ENCODE measurements at places on chromosomes 12 and 14.

- no peak for DNase-seq
Observed at GRCh38 chr14:51185754-51186153, 54.3 kb upstream of the TMX1 start.

- no peak for DNase-seq
Observed at GRCh38 chr14:31858868-31859267, 218.2 kb upstream of the ARHGAP5 start.

DNA sequence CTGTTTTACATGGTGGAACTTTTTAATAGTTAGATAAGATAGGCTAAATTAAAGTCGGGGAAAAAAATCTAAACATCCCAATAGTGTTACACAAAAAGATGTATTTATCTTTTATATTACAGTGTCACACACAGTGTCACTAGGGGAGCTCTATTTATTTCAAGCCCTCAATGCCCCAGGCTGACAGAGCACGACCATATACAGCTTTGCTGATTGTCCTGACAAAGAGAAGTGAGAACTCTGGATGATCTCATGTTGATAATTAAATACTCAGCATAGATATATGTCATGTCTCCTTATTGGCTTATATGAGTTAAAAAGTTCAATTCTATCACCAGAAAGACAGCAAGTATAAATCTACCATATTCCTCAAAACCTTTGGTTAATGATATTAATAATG lies 594.3 kb downstream of the LRFN5 start:
- DNase-seq, result peak; percentile 60

DNA sequence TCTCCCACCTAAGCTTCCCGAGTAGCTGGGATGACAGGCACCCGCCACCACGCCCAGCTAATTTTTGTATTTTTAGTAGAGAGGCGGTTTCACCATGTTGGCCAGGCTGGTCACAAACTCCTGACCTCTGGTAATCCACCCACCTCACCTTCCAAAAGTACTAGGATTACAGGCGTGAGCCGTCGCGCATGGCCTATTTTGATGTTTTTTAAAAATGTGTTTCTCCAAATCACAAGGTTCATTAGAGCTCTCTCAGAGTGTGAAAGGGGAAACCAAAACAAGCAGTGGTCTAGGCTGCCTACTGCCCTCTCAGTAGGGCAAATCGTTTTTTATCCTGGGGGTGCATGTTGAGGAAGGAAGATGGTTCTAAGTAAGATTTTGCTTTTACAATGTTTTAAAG lies 211.5 kb downstream of the PIK3C2G start:
- DNase-seq, result no peak

DNA sequence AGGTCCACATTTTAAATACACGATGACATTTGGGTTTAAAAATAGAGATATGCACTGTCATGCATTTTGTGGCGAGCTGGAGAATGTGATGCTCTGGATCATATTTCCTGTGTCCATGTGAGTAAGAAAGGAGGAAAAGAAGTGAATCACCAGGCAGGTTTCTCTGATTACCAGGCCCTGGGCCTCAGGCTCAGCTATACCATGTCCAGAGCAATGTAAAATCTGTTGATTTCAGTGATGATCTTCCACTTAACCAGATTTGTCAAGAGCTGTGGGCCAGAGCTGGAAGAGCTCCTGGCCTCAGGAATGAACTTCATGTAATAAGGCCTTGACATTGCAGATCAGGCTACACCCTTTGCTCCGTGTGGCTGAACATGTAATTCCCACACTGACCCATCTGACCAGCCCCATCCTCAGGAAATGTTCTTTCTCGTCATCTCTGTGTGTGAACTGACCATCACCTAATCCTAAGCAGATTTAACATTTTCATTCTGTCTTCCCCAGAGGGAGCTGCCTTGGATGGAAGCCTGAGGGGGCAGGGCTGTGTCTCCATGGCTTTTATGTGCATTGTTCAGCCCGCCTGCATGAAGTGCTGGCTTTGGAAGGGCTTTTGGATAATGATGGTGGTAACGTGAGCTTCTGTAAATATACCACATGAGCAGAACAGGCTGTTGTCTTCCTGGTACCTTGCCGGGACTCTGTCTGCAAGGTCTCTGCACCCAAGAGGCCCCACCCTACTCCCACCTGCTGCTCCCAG lies 54.5 kb downstream of the CRACR2A start:
- no peak for DNase-seq

DNA sequence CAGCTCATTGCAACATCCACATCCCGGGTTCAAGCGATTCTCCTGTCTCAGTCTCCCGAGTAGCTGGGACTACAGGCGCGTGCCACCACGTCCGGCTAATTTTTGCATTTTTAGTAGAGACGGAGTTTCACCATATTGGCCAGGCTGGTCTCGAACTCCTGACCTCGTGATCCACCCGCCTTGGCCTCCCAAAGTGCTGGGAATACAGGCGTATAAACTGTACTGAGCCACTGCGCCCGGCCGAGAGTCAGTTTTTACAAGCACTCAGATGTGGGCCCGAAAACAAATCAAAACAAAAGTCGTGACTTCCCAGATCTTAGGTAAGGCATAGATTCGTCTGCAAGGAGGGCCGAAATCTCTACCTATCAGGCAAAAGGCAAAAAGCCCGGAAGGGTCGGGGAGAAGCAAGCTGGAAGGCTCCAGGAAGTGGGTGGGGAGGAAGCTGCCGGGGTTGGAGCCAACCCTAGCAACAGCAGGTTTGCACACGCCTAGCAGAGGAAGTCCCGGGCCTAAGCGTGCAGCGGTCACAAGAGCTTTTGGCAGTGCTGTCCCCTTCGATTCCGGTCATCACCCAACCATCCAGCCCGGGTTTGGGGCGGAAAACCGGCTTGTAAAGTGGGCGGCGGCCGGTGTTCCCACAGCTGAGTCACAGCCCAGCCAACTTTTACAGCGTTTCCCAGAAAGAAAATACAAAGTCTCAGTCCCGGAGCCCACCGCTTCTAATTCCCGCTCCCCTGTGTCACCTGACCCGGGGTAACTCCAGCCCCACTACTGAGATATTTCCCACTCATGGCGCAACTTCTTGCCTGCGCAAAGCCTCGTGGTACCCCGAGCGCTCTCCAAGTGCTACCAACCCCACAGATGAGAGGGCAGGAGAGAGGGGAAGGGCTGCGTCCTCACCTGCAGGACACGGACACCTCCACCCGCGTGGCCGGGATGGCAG lies 583 bp downstream of the CPNE8 start:
- no peak for DNase-seq

DNA sequence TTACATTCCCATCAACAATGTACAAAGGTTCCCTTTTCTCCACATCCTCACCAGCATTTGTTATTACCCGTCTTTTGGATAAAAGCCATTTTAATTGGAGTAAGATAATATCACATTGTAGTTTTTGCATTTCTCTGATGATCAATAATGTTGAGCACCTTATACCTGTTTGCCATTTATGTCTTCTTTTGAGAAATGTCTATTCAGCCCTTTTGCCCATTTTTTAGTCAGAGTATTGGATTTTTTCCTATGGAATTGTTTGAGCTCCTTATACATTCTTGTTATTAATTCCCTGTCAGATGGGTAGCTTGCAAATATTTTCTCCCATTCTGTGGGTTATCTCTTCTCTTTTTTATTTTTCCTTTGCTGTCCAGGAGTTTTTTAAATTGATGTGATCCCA lies 10.7 kb upstream of the OR8S1 start:
- no peak for DNase-seq

DNA sequence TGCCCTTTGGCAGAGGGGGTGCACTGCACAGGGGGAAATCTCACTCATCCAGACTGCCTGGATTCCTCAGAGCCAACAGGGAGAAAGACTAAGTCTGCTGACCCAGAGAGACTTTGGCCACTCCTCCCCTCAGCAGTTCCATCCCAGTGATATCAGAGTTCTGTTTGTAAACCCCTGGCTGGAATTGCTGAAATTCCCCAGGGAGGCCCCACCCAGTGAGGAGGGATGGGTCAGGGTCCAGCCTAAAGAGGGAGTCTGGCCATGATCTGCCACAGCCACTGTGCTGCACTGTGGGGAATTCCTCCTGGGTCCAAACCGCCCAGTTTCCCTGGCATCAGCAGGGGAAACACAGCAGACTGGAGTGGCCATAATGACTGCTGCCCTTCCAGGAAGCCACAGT lies 54.9 kb upstream of the USP15 start:
- no peak for DNase-seq

- no peak for DNase-seq
Observed at GRCh38 chr12:112439769-112440168, 21.0 kb downstream of the PTPN11 start.

DNA sequence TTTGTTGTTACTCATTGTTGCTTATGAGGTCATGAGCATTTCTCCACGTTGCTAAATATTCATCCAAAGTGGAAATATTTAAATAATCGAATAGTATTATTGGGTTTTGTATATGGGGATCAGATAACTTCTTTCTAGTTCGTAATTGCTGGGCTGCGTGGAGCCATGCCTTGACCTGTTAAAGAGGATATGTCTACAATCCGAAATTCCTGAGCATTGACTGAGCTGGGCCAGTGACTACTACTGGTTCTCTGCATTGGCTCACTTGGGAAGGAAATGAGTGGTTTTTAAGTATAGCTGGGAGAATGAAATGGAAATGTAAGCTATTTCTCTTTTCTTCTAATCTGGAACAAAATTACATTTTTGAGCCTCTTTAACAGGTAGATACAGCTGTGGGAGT lies 163.2 kb downstream of the RPL10L start:
- no peak for DNase-seq

- no peak for DNase-seq
Observed at GRCh38 chr14:90204516-90204915, 51.8 kb upstream of the PSMC1 start.

DNA sequence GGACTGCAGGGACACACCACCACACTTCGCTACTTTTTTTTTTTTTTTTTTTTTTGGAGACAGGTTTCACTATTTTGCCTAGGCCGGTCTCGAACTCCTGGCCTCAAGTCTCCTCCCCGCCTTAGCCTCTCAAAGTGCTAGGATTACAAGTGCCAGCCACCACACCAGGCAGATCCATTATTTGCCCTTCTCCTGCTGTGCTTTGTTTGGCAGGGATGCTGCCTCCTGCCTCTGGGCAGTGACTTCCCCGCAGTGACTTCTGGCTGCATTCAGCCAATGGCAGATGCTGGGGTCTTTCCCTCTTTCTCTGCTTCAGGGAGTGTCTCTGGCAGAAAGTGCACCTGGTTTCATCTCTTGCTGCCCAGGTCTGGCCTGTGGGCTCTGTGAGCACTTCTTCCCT lies 6.7 kb upstream of the MORN3 start:
- no peak for DNase-seq

GRCh38 chr14:67575684-67576083 lies 24.4 kb downstream of the PIGH start:
- no peak for DNase-seq

DNA sequence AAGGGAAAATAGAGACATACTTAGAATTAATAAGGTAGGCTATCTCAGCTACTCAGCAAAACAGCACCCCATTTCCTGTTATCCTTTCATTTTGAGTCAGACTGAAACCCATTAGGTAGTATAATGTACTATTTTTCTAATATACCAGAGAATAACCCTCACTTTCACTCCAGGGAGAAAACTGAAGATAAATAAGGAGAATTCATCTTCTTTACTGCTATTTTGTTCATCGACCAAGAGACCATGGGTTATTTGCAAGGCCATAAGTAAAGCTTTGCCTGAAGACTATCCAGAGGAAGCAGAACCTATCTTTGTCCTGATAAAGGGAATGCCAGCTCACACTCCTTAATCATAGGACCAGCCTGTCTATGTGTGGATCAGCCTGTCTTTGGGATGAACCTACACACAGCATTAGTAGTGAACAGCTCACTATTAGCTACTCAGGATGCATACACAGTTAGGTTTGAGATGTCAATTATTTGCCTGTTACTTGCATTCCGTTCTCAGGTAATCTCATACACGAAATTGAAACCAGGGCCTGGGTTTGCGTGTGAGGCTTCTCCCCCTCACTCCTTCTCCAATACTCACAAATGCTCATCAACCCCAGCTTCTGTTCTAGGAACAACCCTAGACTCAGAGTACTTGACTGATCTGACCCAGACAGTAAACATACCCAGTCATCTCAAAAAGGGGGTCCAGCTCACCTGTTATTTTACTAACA lies 124.4 kb downstream of the DAD1 start:
- no peak for DNase-seq

DNA sequence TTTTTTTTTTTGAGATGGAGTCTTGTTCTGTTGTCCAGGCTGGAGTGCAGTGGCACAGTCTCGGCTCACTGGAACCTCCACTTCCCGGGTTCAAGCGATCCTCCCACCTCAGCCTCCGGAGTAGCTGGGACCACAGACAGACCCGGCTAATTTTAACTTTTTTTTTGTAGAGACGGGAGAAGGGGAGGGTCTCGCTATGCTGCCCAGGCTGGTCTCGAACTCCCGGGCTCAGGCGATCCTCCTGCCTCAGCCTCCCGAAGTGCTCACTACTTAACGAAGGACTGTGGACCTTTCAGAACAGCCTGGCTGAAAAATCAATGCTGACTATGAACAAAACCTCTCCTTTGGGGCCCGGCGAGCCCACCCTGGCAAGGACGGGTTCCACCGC lies 10.9 kb downstream of the SLC6A12 start:
- DNase-seq, result no peak

DNA sequence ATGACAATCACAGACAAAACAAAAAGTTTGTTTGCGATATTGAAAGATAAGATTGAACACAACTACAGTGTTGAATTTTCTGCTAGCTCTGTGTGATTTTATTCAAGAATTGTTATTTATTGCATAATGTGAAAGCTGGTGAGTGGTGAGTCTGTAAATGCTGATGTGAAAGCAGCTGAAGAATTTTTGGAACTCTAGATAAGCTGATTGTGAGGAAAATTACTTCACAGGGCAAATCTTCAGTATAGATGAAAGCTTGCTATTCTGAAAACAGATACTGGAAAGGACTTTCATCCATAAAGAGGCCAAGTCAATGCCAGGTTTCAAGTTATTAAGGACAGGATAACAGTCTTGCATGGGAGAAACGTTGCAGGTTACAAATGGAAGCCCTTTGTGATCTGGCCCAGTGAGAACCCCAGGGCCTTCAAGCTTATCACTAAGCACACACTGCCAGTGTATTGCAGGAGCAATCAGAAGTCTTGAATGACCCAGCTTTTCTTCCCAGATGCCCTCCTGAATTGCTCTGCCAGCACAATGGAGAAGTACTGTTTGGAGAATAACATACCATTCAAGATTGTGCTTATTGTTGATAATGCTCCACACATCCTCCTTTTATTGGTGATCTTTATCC lies 153.7 kb downstream of the PCNX1 start:
- DNase-seq, result no peak

DNA sequence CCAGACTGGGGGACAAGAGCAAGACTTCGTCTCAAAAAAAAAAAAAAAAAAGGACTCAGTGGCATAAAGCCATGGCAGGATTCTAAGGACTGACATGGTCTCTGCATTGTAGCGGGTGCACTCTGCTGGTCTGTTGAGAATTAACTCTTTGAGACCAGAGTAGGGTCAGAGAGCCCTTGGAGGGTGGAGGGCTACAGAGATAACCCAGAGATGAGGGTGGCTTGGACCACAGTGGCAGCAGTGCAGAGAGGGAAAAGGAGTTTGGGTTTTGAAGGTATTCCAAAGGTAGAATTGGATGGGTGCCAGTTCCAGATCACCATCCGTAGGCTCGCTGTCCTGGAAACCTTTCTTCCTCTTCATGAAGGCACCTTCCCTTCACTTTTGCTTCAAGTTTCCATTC lies 14.3 kb upstream of the DYNC1H1 start:
- DNase-seq, result peak; percentile 80

GRCh38 chr14:68671909-68672308 lies 121.0 kb downstream of the ZFP36L1 start:
- DNase-seq, result no peak

GRCh38 chr14:29918981-29919380 lies 8.7 kb downstream of the PRKD1 start:
- DNase-seq, result no peak

All from Karpas-422 (cell line).